Globus pallidus (tissue), 1 donor: ENCODE measurements at places on chromosomes 4 and X.

DNA sequence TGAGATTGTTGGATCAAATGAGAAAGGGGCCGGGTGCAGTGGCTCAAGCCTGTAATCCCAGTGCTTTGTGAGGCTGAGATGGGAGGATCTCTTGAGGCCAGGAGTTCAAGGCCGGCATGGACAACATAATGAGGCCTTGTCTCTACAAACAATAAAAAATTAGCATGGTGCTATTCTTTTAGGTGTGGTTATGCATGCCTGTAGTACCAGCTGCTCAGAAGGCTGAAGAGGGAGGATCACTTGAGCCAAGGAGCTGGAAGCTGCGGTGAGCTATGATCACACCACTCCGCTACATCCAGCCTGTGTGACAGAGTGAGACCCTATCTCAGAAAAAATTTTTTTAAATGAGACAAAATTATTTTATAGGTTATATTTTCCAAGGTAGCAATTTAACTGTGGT lies 49.7 kb upstream of the TMEM150C start:
- no peak for DNase-seq

DNA sequence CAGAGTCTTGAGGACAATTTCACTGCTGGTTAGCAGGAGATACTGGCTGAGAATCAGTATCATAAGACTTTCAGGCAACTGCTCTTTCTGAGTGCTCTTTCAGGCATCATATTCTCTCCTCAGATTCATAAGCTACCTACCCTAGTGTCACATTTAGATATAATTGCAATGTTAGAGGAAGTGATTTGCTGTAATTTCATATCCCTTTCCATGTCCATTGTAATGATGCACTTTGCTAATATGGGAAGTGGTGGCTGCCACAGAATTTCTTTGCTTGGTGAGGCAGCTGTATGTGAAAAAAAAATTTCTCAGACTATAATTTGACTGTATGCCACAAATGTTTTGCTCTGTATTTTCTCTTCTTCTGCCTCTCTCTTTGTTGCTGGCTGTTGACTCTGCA lies 63.3 kb downstream of the DOCK11 start:
- no peak for DNase-seq

- DNase-seq: no peak
Observed at GRCh38 chrX:40065296-40066046, 32.3 kb downstream of the BCOR start.

DNA sequence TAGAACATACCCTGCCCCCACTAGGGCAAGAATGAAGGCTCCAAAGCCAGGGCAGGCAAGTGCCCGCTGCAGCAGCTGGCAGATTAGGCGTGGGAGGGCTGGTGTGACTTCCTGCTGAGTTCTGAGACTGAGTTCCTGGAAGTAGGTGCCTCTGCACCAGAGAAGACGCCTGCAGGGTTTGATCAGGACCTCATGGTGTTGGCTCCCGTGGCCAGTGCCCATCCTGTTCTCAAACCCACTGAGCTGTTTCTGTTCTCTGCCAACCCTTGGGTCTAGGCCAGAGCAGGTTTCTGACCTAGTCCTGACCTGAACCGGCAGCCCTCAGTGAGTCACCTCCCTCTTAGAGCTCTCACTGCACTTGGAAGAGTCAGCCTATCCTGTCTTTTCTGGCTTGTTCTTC lies 220.7 kb downstream of the HS6ST2 start:
- no peak for DNase-seq

DNA sequence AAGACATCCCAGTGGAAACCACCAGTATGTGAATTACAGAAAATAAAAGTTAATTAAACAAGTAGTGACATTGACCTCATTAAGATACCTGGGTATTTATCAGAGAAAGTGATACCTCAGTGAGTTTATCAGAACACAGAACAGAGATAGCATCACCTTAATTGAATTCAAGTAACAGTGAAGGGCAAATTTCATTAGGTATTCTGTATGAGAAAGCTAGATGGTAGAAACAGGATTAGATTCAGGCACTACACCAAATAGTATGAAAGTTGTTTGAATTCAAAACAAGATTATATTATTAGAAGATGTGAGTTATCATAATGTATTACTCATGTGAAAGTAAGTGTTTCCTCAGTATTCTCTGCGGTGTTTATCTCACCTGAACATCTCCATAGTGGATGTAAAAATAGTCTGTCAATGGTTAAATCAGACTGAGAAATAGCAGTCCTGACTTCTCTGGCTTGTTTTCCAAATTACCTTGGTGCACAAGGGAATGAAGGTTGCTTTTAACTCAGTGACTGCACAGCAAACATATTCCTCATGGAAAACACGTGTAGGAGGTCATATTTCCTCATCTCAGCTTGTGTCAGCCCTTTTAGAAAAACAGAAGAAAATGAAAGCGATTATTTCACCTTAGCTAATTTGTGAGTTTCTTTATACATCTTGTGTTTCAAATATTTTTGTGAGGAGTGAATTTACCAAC lies 79.9 kb upstream of the PCDH18 start:
- no peak for DNase-seq

- peak; percentile 89 for DNase-seq
Observed at GRCh38 chr4:41178372-41179370, 35.7 kb downstream of the APBB2 start.

DNA sequence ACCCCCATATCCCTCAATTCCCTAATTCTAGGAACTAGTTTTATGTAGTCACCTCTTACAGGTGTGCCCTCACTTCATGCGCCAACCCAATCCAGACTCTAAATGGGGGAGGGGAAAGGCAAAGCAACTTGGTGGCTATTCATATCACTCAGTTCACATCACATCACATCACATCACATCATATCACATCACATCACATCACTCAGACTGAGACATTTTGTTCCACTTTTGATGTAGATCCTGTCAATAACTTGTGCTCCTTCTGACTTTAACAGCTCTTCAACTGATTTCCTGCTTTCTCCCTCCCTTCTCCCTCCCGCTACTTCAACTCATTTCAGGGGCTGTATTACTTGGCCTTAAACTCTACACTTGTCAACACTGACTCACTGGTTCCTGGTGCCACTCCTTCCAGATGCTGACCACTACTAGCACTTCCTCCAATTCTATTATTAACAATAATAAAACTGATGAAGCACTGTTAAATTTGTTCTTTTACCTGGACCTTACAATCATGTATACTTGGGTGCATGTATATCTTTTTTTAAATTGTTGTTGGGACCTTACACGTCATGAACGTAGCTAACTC lies 29.1 kb upstream of the PLS3 start:
- no peak for DNase-seq

- DNase-seq: peak; percentile 16
Observed at GRCh38 chr4:26076000-26076587, 162.1 kb downstream of the SMIM20 start.

DNA sequence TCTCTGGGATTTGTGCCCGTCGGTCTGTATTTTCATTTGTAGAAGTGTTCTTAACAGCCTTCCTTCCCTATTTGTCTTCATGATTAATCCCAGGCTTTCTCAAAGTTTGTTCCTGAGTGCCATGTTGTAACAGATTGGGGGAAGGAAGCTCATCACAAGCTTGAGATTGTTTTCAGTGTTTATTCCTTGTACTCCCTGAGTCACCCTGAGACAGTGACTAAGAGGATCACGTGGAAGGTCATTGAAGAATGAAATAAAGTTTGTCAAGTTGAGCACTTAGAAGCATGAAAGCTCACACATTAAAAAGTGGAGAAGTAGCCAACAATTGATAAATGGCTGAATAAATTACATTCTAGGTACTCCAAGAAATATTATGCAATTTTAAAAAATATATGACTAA lies 153.5 kb upstream of the FAM241A start:
- DNase-seq: no peak
